Activated CD8-positive, alpha-beta T cell treated with anti-CD3 and anti-CD28 coated beads for 36 hours (primary cell): ENCODE measurements at places on chromosomes 6 and 20.

GRCh38 chr6:48474830-48475229 lies 363.8 kb upstream of the PTCHD4 start:
- DNase-seq: no peak

GRCh38 chr6:56450882-56451739 lies 191.6 kb downstream of the DST start:
- DNase-seq: no peak

DNA sequence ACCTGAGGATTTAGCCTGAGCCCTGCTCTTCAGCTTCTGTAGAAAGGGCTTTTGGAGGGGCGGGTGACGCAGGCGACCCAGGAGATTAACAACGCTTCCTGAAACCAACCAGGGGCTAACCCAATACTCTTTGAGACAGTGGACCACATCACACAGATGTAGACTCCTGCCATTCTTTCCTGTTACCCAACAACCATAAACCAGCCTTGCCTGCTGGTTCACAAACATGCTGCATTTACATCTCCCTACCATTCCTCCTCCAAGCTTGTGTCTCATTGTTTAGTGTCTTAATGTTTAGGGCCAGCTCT lies 28.3 kb downstream of the PPP1R16B start:
- peak; percentile 70 for DNase-seq

GRCh38 chr6:161951126-161951525 lies 677.3 kb upstream of the AGPAT4 start:
- DNase-seq: no peak

GRCh38 chr6:88574651-88575050 lies 388.8 kb downstream of the RNGTT start:
- DNase-seq: no peak

- DNase-seq: peak; percentile 87
These were observed 38.3 kb downstream of the COX4I2 start for GRCh38 chr20:31675828-31676608.

DNA sequence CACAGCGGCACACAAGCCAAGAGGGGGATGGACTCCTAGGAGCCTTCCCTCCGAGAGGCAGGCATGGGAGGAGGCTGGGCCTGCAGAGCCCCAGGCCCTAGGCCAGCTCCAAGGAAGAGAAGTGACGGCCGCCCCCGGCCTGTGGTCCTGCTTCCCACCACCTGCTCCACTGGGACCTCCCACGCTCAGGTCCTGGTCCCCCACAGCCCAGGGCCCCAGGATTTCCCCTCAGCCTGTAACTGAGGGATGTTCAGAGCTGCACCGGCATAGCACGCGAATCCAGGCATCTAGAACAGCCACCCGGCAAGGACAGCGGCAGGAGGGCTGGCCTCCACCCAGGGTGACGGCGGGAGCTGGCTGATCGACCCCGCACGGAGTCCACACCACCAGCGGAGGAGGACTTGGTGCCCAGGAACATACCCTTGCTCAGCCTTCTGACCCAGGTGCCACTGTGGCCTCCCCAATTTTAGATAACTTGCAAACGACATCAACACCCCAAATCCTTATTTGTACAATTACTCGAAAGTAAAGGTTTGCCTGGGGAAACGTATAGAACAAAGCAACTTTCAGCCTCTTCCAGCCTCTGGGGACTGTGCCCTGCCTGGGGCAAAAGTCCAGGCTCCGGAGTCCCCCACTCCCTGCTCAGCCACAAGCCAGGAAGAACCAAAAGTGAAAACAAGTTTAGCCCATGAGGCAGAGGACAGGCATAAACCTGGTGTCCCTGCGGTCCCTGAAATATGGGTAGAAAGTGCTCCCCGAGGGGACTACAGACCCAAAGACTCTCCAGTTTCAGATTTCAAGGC lies 3.5 kb downstream of the GATA5 start:
- no peak for DNase-seq

DNA sequence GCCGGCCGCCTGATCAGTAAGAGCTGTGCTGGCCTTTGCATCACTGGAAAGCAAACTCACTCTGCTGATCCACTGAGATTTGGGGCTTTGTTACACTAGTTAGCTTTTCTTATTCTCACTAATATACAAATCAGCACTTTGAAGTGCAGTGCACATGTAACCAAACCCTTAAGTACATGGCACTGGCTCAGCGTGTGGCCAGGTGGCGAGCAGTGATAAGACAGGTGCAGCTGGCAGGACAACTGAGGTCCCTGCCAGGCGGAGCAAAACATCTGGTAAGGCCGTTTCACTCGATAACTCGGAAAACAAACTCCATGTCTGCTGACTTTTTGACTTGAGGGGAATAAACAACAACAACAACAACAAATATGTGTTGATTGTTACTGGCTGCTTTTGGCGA lies 11.0 kb downstream of the GFRA4 start:
- no peak for DNase-seq

DNA sequence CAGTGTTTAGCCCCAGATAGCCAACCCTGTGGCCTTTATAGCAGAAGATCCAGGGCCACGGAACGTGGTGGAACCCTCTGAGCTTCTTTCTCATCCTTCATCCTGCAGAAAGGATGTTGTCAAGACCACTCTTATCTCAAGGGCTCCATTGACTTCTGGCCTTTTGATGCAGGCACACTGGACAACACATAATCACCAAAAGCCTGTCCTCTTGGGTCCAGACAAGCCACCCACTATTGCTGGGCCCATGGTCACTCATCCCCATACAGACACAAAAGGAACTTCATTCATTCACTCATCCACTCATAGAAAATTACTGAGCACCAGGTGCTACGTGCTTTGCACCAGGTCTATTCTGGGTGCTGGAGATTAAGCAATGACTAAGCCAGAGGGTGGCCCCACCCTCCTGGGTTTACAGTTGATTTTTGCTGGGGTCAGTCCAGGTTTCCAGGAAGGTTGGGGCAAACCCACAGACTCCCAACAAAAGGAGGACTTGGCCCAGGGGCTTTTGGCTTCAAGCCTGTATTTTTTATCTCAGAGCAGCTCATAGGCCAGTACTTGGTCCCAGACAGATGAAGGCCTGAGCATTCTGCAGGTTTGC lies 2.4 kb downstream of the CST8 start:
- DNase-seq: no peak

GRCh38 chr6:141057761-141058160 lies 1075.0 kb upstream of the GJE1 start:
- no peak for DNase-seq

GRCh38 chr20:63831646-63831992 lies 555 bp upstream of the ZBTB46 start:
- DNase-seq: no peak

DNA sequence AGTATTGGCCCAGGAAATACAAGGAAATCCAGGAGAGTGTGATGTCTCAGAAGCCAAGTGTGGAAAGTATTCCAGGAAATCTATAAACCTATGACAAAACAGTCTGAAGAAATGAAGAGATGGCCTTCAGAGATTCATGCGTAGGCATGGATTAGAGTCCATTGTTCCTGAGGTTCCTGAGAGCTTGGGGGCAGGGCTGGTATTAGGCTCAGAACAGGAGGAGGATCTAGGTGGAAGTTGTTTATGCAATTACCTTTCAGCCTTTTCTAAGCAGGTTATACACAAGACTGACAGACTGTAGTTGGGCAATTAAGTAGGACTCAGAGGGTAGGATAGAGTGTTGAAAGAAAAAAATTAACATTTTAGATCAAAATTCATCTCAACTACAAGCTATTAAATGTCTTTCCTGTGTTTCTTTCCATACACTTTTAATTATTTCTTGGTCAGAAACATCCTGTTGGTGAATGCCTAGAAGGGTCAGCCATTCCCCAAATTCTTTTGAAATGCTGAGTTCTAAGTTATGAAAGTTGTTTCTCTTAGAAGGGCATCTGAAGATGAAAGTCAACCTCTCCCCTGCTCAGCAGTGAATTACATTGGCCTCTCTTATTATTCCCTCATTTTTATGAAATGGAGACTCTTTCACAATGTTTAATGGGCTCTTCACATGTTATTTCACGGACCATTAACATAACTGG lies 201.2 kb upstream of the MYLIP start:
- no peak for DNase-seq

- no peak for DNase-seq
These were observed 64.0 kb upstream of the SGK1 start for GRCh38 chr6:134381959-134382358.

DNA sequence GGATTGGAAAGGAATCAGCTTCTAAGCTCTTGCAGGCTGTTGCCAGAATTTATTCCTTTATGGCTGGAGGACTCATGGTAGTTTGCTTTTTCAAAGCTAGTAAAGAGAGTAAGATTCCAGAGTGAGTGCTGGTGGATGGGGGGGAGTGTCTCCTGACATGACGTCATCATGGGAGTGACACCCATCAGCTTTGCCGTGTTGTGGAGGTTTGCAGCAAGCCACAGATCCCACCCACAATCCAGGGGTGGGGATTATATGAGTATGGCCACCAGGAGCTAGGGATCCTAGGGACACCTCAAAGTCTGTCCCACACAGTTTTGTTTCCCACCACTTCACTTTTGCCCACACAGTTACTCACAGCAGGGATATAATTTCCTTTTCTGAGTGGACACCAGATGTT lies 28.7 kb upstream of the PMEPA1 start:
- DNase-seq: no peak

GRCh38 chr6:16406966-16407365 lies 168.6 kb downstream of the GMPR start:
- DNase-seq: no peak

DNA sequence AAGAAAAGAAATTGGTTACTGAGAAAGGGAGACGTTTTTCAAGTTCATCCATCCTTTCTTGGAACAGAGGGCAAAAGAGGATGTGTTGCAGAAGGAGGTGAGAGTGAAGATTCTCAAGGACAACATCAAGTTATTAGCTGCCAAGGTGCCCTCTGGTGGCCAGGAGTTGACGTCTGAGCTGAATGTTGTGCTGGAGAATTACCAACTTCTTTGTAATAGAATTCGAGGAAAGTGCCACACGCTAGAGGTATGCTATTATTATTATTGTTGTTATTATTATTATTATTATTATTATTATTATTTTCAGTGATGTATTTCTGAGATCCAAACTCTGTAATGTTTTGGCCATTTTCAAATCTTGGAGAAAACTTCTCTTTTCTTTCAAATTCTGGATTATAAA lies 197.0 kb downstream of the UTRN start:
- DNase-seq: peak; percentile 87

- DNase-seq: no peak
These were observed 4.2 kb downstream of the AKIRIN2 start for GRCh38 chr6:87697581-87698546.

- no peak for DNase-seq
These were observed 41.8 kb downstream of the GPR63 start for GRCh38 chr6:96795481-96795880.

- no peak for DNase-seq
These were observed 10.6 kb downstream of the TAF11 start for GRCh38 chr6:34877259-34877658.

DNA sequence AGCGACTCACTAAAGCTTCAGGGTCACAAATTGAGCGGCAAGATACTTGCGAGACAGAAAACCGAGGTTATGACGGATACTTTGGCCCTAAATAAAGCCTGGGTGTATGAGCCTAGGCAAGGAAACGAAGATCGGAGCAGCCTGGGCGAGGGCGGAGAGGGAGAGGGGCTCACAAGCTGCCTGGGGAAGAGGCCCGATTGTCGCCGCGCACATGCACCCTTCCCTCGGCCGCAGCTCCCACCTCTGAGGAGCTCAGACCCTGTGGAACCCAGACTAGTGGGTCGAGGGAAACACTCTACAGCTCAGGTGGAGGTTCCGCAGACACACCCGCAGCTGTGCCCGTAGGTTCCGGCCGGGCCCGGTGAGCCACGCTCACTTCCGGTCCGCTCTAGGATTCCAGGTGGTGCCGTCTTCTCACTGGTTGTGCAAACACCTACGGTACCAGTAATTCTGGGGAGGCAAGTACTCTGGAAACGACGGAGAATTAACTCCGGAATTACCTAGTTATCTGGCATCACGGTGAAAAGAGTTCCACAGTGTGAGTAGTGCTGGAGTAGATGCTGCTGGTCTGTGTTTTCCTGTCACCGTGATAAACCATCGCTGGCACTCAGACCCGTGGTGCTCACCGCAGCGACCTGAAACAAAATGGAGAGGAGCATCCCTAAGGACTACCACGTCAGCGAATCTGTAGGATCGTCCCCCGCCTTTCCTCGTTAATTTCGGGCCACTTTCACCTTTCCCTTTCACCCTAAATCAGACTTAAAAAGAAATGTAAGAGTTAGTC lies 61.5 kb downstream of the GPX5 start:
- DNase-seq: peak; percentile 70

DNA sequence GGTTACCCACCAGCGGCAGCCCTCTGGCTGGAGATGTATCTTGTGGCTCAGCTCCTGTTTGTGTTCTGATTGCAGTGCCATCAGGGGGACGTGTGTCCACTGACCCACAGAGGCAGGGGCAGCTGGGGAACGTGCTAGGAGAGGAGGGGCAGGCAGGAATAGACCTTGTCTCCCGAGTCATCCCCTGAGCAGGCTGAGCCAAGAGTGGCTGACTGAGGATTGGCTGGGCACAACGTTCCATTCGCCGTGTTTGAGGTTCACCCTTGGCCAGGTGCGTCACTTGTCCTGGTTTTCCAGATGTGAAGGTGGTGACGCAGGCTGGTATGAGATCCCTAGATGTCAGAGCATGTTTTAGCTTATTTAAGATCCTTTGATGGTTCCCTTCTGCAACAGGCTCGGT lies 57.7 kb downstream of the ADNP start:
- no peak for DNase-seq

DNA sequence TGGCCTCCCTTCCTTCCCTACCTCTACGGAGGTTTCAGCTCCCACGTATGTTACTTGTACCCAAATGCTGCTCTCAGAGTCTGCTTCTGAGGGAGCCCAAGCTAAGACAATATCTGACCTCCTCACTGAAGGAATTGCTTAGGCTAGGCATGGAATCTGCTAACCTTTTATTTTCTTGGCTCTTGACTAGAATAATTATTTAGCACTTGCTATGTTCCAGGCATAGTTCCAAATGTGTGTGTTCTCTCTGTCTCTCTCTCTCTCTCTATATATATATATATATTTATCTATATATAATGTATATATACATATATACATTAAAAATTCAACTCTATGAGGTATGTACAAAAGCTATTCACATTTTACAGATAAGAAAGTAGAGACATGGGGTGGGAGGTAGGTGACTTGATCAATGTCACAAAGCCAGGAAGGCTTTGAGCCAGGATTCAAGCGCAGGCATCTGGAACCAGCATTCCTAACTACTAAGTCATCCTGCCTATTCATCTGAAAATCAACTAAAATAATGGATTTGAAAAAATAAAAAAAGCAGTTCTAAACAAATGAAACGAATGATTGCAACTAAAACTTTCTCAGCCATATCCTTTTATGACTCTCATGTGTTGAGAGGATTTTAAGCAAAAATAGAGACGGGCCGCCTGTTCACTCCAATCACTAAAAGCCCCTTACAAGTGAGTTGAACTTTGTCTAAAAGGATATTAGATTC lies 189.7 kb upstream of the JAG1 start:
- DNase-seq: no peak

DNA sequence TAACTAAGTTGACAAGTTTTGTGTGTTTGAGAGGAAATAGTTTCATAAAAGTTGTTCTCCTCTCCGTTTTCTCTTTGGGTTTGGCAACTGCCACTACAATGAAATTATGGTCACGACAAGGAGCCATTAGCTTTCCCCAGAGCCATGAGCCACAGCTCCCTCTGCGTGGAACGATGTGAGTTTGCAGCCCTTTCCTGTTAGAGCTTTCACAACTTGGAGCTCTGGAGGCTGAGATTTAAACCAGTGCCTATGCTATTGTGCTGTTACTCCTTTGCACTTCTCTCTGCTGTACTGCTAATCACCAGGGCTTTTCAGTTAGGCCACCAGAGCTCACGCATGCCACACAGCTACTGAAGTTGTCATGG lies 29.3 kb upstream of the TXNDC5 start:
- no peak for DNase-seq
